ENCODE measurements at places on chromosomes 4 and X.

DNA sequence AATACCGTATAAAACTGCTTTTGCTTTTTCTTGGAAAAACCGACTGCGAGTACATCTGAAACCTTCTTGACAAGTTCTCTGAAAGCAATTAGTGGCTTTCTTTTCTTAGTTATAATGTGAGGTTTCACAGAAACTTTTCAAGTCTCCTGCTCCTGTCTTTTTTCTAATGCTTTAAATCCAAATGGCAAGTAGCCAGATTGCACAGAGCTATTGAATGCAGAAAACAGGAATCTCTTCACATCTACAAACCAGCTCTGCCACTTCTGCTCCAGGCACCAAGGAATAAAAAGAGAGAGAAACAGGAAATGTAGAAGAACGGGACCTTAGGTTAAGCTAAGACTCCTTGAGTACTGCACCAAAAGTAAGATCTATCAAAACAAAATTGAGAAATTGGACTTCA lies 267.3 kb upstream of the TET2 start:
- no peak for DNase-seq

DNA sequence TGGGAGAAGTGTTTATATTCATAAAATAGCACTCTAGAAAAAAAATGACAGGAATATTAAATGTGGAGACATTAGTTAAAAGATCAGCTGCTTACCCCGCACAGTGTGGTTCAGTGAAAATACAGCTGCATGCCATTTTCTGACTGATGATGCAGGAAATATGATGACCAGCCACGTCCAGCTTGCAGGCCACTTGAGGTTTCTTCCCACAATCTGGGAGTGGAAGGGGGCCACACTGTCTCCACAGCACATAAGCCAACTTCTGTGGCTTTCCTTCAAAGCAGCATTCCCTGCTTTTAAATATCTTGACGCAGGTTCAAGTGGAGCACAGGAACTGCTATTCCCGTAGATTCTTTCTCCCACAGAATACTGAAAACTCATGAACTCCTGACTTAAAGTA lies 173.4 kb upstream of the GALNT7 start:
- no peak for DNase-seq

DNA sequence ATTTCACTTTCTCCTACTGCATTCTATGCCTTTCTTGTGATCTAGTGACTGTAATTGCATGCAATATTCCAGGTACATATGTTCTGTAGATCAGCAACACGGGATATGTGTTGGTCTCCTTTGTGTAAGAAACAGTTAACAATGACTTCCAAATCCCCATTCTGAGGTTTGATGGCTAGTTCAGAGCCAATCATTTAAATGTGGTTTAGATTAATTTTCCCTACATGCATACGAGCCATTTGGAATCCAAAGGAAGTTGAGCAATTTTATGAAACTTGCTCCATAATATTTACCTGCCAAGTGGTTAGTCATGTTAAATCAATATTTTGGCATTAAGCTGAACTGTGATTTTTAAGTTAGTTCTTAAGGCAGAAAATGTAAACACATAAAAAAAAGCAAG lies 172.8 kb upstream of the DCAF12L2 start:
- DNase-seq = no peak

GRCh38 chr4:86603311-86603885 lies 9.3 kb downstream of the PTPN13 start:
- DNase-seq = no peak

DNA sequence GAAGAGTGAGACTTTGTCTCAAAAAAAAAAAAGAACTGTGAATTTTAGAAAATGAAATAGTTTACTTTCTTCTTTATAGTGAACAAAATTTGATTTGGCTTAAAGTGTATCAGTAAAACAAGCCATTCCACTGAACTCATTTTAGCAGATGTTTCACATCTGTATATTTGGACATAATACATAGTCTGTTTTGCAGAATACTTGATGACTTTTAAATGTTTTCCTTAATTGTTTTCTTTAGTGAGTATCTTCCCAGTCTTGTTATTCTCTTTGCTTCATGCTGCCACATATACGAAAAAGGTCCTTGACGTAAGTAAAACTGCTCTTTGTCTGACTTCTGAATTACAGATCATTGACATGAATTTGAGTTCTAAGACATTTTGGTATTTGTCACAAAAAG lies 8.3 kb downstream of the TMEM33 start:
- no peak for DNase-seq

Measured in activated CD4-positive, CD25-positive, alpha-beta regulatory T cell treated with anti-CD3 and anti-CD28 coated beads, Interleukin-2, amount 50 U/mL, for 72 hours (primary cell).